ENCODE measurements at places on chromosomes 1 and 21.
A peak's percentile ranks its signal among the peaks of the same experiment; 100 is the strongest.

- no peaks in the 10 kb centered on the region for H3K27me3 ChIP-seq
- no peaks in the 10 kb centered on the region for H3K36me3 ChIP-seq
- no peak overlapping the region for H3K27ac ChIP-seq
- DNase-seq: no peak
Observed at GRCh38 chr21:39657091-39657689, 44.5 kb downstream of the B3GALT5 start.

DNA sequence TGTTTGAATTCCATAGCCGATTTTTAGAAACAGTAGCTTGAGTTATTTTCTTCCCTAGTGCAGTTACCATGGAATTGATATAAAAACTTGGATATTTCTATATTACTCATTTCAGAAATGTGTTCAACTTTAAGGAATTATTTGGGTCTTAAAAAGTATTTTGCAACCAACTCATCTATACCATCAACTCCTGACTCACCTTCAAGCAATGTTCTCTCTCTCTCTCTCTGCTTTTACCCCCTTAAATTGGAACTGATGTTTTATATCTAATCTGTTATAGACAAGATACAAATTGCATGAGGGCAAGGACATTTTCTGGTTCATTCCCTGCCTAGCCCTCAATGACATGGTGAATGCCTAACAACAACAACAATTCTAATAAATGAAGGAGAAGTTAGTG, 214.7 kb upstream of the NRIP1 start:
- no peaks in the 10 kb centered on the region for H3K4me1 ChIP-seq
- no peak overlapping the region for H3K4me3 ChIP-seq
- H3K27ac ChIP-seq: no peak overlapping the region
- no peak for DNase-seq
- H3K36me3 ChIP-seq: no peaks in the 10 kb centered on the region

DNA sequence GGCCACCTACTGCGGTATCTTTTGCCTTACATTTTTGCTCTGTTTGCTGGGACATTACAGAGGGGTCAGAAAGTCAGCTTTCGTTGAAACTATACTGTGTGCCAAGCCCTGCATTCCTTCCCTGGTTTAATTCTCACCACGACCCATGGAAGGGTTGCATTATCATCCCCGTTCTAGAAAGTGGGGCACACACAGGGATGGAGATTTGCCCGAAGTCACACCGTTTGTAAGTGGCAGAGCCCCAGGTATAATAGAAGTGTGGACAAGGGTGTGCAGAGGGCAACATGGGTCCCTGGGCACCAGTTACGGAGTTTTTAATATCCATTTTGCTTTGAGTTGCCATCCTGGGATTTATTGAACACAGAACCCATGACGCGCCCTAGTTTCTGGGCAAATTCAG, 11.8 kb downstream of the DMRTB1 start:
- H3K4me1 ChIP-seq: no peaks in the 10 kb centered on the region
- no peaks in the 10 kb centered on the region for H3K36me3 ChIP-seq
- H3K4me3 ChIP-seq: no peak overlapping the region
- H3K27me3 ChIP-seq: peaks cover 3% of the 10 kb centered on the region
- H3K27ac ChIP-seq: no peak overlapping the region

DNA sequence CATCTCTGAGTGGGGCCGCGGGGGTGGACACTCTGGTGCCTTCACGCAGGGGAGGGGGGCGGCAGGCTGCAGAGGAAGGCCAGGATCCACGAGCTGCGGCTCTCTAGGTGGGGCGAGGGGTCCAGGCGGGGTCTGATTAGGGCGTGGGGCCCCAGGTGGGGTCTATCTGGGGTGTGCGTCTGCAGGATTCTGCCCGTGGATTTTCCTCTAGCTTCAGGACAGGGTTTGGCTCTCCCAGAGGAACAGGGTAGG, 6.3 kb downstream of the JMJD4 start:
- H3K27ac ChIP-seq: no peak overlapping the region
- peaks cover 7% of the 10 kb centered on the region for H3K27me3 ChIP-seq
- H3K4me3 ChIP-seq: peak overlapping the region; percentile 78
- DNase-seq: peak; percentile 16
- peaks cover 40% of the 10 kb centered on the region for H3K4me1 ChIP-seq

- peaks cover 20% of the 10 kb centered on the region for H3K4me1 ChIP-seq
- no peak within 1 kb of the TSS for H3K4me3 ChIP-seq
- DNase-seq: peak; percentile 61
- H3K27me3 ChIP-seq: no peaks in the 10 kb centered on the region
- H3K36me3 ChIP-seq: no peaks in the 10 kb centered on the region
Observed at GRCh38 chr1:160711602-160712311, at the start of gene CD48. Gene CD48 (minus strand): TSS chr1:160711822. CDS start chr1:160711763, 59 bp downstream.

DNA sequence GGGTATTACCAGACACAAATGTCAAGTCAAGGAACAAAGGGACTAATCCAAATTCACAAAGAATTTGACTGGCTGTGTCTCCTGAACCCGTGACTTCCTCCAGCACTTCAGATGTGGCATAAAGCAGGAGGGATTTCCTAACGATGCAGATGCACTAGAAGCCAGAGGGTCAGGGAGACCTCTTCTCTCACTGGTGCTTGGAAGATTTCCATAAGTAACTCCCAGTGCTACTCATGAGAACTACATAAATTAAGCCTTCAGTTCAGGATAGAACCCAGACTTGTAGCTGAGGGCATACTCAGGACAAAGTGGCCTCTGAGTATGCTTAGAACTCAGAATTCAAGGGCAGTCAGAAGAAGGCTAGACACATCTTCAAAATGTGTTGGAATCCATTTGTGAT, 83.6 kb upstream of the NRIP1 start:
- H3K36me3 ChIP-seq: no peaks in the 10 kb centered on the region
- H3K27me3 ChIP-seq: no peaks in the 10 kb centered on the region
- no peaks in the 10 kb centered on the region for H3K4me1 ChIP-seq
- DNase-seq: no peak
- no peak overlapping the region for H3K4me3 ChIP-seq
- no peak overlapping the region for H3K27ac ChIP-seq

GRCh38 chr1:15622712-15623373, 5.6 kb downstream of the DDI2 start:
- no peak overlapping the region for H3K27ac ChIP-seq
- no peak overlapping the region for H3K4me3 ChIP-seq
- H3K36me3 ChIP-seq: peaks cover 39% of the 10 kb centered on the region
- H3K4me1 ChIP-seq: peaks cover 64% of the 10 kb centered on the region

DNA sequence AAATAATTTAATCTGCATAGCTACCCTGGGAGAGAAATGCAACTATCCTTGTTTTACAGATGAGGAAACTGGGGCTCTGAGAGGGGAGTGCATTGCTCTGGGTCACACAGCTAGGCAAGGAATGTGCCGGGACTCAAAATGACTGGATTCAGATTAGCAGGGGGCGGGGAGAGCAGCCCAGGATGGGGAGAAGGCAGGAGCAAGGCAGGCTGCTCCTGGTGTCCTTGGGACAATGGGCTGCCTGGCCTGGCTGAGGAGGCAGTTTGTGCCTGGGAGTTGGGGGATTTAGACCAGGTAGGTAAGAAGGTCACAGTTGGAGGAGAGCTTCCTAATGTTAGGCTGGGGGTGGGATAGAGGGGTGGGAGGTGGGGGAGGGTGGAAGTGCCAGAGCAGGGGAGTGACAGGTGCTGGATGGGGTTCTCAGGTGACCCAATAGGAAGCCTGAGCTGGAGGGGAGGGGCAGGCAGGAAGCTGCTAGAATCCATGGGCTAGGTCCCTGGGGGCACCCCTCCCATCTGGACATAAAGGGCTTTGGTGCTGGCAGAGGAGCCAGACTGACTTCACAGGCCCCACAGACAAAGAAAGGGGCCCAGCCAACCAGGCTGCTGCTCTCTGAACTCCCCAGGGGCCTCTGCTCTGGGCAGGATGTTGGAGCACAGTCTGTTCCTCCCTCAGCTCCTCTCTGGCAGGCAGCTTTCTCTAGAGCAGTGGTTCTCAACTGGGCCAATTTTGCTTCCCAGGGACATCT, 29.0 kb downstream of the TRIM62 start:
- no peak for DNase-seq
- no peaks in the 10 kb centered on the region for H3K27me3 ChIP-seq
- no peak overlapping the region for H3K27ac ChIP-seq
- no peak overlapping the region for H3K4me3 ChIP-seq
- peaks cover 10% of the 10 kb centered on the region for H3K36me3 ChIP-seq

DNA sequence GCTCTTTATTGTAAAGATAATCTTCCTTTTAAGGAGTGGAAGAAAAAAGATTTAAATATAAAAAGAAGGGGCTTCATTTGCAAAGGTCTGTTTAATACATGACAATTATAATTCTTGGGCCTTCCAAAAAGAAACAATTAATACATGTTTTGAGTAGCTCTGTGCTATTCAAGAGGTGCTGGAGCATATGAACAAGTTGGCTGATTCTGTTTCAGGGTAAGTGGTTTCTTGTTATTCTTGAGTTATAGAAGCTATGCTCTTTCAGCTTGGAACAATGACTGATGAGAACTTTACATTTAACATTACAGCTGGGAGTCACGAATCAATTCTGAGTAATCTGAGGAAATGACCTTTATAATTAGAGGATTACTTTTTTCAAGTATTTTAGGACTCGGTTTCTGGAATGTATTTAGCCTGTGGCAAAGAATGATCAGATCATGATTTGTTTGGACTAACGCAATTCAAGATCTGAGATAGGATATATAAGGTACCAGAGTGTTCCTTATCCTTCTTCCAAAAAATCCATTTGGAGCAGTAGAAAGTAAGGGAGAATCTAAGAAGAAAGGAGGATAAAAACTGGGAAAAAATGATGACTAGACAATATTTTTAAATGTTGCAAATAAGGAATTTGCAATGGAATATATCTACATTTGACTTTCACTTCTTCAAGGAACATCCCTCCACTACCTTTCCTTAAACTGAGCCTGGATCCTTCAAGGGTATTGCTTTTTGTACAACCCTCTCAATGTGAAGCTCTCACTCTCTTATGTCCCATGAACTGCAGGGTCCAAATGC, 77.1 kb upstream of the KCTD3 start:
- no peaks in the 10 kb centered on the region for H3K4me1 ChIP-seq
- no peak overlapping the region for H3K4me3 ChIP-seq
- H3K27ac ChIP-seq: no peak overlapping the region
- no peaks in the 10 kb centered on the region for H3K27me3 ChIP-seq
- no peak for DNase-seq

DNA sequence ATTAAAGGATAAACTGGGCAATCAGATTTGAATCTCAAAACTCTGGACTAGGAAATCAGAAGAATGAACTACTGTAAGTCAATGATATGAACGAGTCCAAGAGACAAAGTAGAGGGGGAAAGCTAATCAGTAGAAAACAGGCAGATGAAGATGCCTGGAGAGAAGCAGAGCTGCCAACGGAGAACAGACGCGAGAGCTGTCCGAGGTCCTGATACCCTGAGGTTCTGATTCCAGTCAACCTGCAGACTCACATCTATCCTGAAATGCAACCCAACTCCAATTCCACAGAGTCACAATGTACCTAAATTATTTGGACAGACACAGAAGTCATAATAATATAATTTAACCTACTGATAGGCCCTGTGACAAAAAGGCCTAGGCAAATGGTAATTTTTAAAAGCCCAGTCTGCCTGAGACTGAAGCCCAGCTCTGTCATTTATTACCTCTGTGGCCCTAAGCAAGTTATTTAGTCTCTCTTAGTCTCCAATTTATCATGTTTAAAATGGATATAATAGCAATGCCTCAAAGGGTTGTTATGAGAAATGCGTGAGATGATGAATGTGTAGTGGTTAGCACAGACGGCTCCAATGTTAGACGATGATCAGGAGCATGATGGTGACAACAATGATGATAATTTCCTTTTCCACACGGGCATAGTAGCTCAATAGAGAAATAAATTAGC, 33.4 kb downstream of the RGS7 start:
- no peaks in the 10 kb centered on the region for H3K36me3 ChIP-seq
- H3K4me3 ChIP-seq: no peak overlapping the region
- no peaks in the 10 kb centered on the region for H3K4me1 ChIP-seq
- H3K27ac ChIP-seq: no peak overlapping the region
- H3K27me3 ChIP-seq: no peaks in the 10 kb centered on the region
- DNase-seq: peak; percentile 22

Measured in activated CD4-positive, alpha-beta memory T cell treated with anti-CD3 and anti-CD28 coated beads, Interleukin-2, amount 10 ng/mL, durations not matched to agents 7 days and 5 days (primary cell).